Activated effector memory CD4-positive, alpha-beta T cell treated with anti-CD3 and anti-CD28 coated beads, Interleukin-2, amount 50 U/mL, for 16 hours (primary cell): ENCODE measurements at places on chromosomes 2 and 18.

GRCh38 chr18:11004951-11005350 is 144.4 kb downstream of the PIEZO2 start:
- DNase-seq: no peak

- DNase-seq: no peak
Observed at GRCh38 chr2:101770726-101771125, 73.2 kb downstream of the MAP4K4 start.

- DNase-seq: no peak
Observed at GRCh38 chr2:231124838-231125568, at the start of gene HTR2B. HTR2B (minus strand) TSS chr2:231125042; CDS start chr2:231123764, 1,278 bp downstream.

GRCh38 chr2:26550276-26551015 is 72.5 kb upstream of the OTOF start:
- peak; percentile 44 for DNase-seq

- DNase-seq: no peak
Observed at GRCh38 chr2:203682688-203683130, 23.7 kb upstream of the CD28 start.

- no peak for DNase-seq
Observed at GRCh38 chr2:40556293-40556692, 104.4 kb upstream of the SLC8A1 start.

- DNase-seq: no peak
Observed at GRCh38 chr18:31190919-31191318, 28.3 kb upstream of the DSC1 start.

DNA sequence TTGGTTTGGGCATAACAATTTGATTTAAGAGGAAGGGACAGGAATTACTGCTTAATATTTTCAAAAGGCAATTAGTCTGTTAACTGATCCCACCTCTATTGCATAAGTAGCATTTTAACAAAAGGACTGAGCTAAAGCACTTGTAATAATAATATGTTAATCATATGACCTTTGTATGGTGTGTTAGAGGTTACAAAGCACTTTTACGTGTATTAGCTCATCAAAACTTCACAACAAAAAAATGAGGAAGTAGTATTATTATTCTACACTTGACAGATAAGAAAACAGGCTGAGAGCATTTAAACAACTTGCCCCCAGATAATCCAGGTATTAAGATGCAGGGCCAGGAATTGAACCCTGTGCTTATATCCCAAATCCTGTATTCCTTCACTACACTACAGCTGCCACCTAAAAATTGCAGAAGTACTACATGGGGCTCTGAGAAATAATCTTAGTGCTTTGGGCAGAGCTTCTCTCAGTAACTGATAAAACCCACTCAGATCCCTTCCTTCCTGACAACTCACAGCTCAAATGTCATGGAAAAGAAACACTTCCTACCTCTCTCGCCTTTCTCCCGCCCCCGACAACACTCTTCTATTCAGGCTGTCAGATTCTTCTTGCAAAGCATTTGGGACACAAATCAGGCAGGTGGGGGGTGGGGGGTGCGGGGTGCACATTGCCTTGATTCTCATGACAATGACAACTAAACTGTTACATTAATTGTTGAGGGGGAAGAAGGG is 20.7 kb upstream of the KCTD1 start:
- no peak for DNase-seq

- DNase-seq: no peak
Observed at GRCh38 chr2:189013031-189013430, 38.9 kb downstream of the COL3A1 start.
